ENCODE measurements at places on chromosomes 11 and 22. TPM values are rescaled to one million over a fixed set of nuclear protein-coding genes. Genes with fewer than 3 reads are reported as not detected.

Gene OR52N4
- total RNA-seq: 1.2 TPM

Gene KDM4D
- total RNA-seq: 0.32 TPM

- no peak for DNase-seq
- no peaks in the 10 kb centered on the region for H3K27me3 ChIP-seq
- H3K4me1 ChIP-seq: no peaks in the 10 kb centered on the region
- H3K27ac ChIP-seq: no peak overlapping the region
- no peaks in the 10 kb centered on the region for H3K36me3 ChIP-seq
- H3K4me3 ChIP-seq: no peak overlapping the region
These were observed 112.0 kb downstream of the SHANK2 start for GRCh38 chr11:71140206-71140919.

GRCh38 chr22:44906248-44906936 lies 103.4 kb downstream of the PHF21B start:
- H3K4me3 ChIP-seq: no peak overlapping the region
- H3K27me3 ChIP-seq: no peaks in the 10 kb centered on the region
- H3K27ac ChIP-seq: no peak overlapping the region
- no peaks in the 10 kb centered on the region for H3K4me1 ChIP-seq

DNA sequence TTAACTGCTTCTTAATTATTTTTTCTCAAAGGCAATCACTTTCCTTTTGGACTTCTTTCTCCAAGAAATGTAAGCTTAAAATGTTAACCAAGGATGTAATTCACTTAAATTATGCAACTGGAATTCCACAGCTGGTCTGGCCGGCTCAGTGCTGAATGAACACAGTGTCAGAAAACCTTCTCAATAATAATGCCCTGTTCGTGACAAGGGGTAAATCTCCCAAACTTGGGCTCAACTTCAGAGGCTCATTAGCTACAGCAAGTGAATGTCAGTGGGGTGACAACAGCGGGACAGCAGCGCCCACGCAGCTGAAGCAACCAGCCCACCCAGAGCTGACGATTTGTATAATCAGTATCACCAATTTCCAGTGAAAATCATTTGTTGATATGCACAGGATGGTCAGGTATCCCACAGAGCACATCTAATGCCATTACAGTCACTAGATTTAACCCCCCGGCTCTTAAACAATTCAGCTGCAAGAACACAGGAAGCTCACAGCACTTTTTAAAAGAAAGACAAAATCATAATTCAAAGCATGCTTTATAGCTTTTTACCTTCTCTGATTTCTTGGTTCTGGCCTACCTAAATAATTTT lies 704.8 kb downstream of the DLG2 start:
- no peaks in the 10 kb centered on the region for H3K4me1 ChIP-seq
- H3K27ac ChIP-seq: no peak overlapping the region
- H3K4me3 ChIP-seq: no peak overlapping the region
